Foreskin keratinocyte (primary cell): ENCODE measurements at places on chromosomes 1 and 21. TPM values are rescaled to one million over a fixed set of nuclear protein-coding genes. Genes with fewer than 3 reads are reported as not detected.

Gene P3H1
- polyA plus RNA-seq = 29.6 and 34.4 TPM in 2 replicates

Gene RIMKLA
- not detected in 2 replicates for polyA plus RNA-seq

Gene TMEM81
- polyA plus RNA-seq = 2.1 and 2.6 TPM in 2 replicates

Gene CD5L
- polyA plus RNA-seq = not detected in 2 replicates

Gene KCNA3
- not detected in 2 replicates for polyA plus RNA-seq

Gene TNFAIP8L2
- polyA plus RNA-seq = not detected in 2 replicates

Gene TFF3
- not detected in 2 replicates for polyA plus RNA-seq
